ENCODE measurements at places on chromosomes 13 and 19.

- DNase-seq = no peak
Measured at GRCh38 chr19:47573071-47574026, at the start of gene ZNF541. Gene ZNF541, minus strand, starts transcription at chr19:47573148. Its CDS starts 17,292 bp downstream, at chr19:47555856.

DNA sequence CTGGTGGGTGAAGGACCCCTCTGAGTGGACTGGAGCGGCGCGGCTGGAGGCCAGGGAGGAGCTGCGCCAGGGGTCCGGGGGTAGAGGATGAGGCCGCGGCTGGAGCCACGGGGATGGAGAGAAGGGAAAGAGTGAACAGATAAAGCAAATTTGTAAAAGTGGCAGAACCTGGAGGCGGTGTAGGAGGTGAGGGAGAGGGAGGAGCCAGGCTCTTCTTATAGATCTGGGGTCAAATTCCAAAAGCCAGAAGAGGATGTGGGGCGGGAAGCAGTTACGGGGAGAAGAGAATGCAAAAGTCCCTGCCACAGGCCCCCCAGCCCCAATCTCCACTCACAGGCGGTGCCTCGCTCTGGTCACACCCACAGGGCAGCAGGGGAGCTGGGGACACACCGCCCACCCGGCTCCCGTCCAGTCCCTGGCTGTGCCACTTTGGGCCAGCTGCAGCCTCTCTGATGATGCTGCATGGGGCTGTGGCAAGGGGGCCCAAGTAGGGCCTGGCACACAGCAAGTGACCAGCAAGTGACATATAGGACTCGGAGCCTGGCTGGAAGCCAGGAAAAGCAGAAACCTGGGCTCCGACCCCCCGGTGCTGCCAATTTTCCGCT is 11.1 kb downstream of the LRRC4B start:
- no peak for DNase-seq

GRCh38 chr13:37348916-37349643 is 243.6 kb upstream of the CSNK1A1L start:
- peak; percentile 20 for DNase-seq

GRCh38 chr19:49256691-49257090 is 68.3 kb downstream of the SLC6A16 start:
- no peak for DNase-seq

- no peak for DNase-seq
Measured at GRCh38 chr13:41387576-41387975, 69.8 kb upstream of the RGCC start.

DNA sequence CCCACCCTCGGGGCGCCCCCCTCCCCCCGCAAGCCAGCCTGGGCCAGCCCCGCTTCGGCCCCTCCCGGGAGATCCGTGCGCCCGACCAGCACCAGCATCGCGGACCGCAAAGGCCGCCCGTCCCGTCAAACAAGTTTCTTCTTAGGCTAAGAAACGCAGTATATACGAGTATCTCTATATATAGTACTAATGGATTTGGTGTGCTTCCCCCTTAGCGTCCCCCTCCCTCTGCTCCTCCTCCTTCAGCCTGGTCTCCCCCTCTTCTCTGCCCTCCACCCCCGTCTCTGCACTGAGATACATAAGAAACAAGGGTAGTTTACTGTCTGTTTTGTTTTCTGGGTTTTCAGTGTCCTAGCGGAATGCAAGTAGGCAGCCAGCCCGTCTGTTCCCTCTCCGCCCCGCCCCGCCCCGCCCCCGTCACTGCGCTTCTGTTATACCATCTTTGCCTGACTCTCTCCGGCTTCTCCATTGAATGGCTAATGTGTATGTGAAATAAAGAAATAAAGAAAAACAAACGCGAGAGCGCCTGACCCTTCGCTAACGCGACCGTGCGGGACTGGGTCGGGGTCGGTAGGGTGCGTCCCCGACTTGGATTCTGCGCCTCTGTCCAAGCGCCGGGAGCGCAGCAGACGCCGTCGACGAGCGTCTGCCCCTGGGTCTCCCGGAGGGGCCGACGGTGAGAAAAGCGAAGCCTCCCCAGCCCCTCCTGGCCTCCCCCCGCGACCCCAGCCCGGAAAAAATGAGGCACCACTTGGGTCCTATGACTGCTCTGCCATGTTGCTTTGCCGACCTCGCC is 4.2 kb downstream of the LYL1 start:
- DNase-seq = no peak

GRCh38 chr13:111270765-111271698 is 49.4 kb upstream of the TEX29 start:
- no peak for DNase-seq

- no peak for DNase-seq
Measured at GRCh38 chr13:99374994-99375737, 68.0 kb upstream of the GPR183 start.

GRCh38 chr19:49019242-49019932 is 2.5 kb upstream of the LHB start:
- DNase-seq = no peak

DNA sequence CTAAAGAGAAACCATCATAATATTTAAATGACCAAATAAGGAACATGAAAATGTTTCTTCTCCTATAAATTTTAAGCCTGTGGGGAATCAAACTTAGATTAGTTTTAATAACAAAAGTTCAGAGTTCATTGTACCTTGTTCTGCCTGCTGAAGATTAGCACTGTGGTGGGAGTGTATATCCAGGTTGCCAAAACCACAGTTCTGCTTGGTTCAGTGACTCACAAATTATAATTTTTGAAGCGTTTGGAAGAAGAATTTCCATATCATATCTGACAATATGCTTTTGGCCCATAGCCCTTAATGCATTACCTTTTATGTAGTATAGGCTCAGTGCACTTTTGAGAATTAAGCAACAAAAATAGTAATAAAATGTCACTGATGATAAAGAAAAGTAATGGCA is 545.2 kb downstream of the GPC6 start:
- DNase-seq = no peak

DNA sequence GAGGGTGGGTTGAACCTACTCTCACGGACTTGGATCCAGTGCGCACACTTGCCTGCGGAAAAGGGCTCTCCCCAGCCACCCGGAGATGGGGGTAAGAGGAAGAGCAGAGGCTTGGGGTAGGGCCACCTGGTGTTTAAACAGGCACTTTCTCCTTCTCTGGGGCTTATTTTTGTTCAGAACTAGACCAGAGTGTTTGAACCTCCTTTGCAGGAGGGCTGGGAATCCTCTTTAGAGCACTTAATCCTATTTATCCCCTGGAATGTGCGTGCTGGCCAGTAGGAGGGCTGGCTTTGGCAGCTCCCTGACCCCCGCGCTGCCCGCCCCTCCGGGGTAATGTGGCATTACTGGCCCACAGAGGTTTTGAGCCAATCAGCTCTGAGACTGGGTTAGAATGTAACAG is 2.0 kb downstream of the RGS9BP start:
- no peak for DNase-seq

GRCh38 chr19:54606891-54607784 is 13.7 kb downstream of the LILRA1 start:
- no peak for DNase-seq

DNA sequence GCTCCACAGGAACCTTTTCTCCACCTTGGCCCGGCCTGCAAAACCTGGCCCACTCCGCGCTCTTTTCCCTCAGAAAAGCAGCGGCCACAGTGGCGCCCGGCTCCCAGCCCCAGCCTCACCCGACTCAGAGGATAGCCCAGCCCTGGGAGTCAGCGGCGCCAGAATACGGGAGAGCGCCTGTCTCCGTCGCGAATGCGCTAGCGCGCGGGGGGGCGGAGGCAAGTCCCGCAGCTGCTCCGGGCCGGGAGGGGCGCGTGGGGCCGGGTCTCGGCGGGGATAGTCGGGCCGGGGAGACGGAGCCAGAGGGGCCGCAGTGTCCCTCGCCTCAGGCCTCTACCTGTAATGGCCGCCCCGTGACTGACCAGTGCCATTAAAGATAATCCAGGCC is at the start of gene ZFP30:
ZFP30 (minus strand) TSS at position 165 of the 388 bp plus-strand sequence. CDS start 7,643 bp downstream, outside the sequence.
- DNase-seq = peak; percentile 56

- no peak for DNase-seq
Measured at GRCh38 chr13:72839831-72840426, 58.0 kb downstream of the PIBF1 start.

- no peak for DNase-seq
Measured at GRCh38 chr19:48480558-48481500, 11.7 kb downstream of the CYTH2 start.

DNA sequence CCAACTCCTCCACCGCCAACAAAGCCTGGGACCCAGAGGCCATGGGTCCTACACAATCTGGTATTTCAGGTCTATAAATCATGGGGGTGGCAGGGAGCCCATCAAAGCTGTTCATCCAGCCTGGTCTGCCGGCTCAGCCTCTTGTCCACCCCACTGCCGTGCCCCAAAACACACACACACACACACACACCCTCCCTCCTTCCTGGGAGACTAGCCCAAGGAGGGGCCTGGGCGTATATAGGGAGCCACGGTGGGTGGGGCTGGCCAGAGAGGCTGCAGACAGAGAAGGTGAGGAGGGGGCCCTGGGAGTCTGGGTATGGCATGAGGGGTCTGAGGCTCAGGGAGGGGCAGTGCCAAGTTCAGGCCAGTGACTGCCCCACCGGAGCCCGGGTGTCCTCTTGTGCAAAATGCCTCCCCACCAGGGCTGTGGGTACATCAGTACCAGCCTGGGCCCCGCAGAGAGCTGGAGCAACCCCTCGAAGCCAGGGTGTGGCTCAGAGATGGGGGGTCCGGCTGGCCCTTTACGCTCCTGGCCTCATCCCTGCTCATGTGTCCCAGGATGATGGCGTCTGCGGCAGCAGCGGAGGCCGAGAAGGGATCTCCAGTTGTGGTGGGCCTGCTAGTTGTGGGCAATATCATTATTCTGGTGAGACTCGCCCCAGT is at the start of gene UPK1A:
UPK1A (plus strand) TSS at position 267 of the 663 bp plus-strand sequence; CDS start at position 563, 296 bp downstream.
- DNase-seq = no peak

GRCh38 chr13:113602291-113602988 is 17.9 kb downstream of the TFDP1 start:
- no peak for DNase-seq

DNA sequence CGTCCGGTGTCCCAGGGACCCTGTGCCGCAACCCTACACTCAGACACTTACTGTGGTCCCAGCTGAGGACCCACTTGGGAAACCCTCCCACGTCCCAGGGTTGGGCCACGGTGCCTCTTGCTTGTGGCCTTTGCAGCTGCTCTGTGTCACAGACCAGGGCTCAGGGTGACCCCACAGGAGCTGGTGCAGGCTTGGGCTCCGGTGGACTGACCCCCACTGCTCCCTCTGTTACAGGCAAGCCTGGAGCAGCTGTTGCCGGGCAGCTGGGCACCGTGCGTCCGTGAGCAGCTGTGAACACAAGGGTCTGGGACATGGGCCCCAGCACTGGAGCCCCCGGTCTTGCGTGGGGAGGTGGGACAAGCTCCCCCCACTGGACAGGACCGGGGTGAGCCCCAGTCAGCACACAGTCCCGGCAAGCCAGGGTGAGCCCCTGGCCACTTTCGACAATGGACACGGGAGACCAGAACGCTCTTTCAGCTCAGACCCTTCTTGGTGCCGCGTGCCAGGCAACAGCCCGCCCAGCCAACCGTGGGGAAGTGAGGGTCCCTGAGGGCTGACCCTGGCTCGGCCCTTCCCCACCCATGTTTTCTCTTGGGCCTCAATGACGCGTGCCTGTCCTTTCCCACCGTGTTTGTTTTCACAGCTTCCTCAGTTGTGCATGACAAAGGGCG is 65.7 kb upstream of the C13orf46 start:
- no peak for DNase-seq

- no peak for DNase-seq
Measured at GRCh38 chr19:3323026-3323425, 43.4 kb upstream of the NFIC start.

GRCh38 chr13:56012644-56013043 is 1128.1 kb upstream of the PRR20A start:
- DNase-seq = no peak
